ENCODE measurements at places on chromosomes 11 and 22.

GRCh38 chr11:62071408-62071807, 52.4 kb upstream of the INCENP start:
- DNase-seq = no peak

DNA sequence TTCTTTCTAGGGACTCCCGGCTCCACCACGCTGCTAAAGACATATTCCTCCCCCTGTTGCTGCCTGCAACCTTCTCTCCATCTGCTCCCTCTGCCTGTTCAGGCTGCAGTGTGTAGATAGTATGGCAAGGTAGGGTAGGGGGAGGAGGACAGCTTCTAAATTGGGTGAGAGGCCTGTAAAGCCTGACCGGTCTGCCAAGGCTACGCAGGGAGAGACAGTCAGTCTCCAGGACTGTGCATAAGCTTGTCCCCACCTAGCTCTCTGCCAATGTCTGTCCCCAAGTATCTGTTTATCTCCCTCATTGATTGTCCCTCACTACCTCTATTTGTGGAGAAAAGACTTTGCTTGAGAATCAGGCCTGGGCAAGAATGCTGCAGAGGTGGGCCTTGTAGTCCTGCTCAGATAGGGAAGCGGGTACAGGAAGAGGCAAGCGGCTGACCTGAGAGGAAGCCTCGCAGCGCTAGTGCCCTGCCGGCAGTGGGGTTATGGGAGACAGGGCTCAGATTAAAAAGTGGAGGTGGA, 871 bp upstream of the SEZ6L start:
- DNase-seq = peak; percentile 71

GRCh38 chr11:119754199-119754598, 25.2 kb upstream of the NECTIN1 start:
- DNase-seq = no peak

DNA sequence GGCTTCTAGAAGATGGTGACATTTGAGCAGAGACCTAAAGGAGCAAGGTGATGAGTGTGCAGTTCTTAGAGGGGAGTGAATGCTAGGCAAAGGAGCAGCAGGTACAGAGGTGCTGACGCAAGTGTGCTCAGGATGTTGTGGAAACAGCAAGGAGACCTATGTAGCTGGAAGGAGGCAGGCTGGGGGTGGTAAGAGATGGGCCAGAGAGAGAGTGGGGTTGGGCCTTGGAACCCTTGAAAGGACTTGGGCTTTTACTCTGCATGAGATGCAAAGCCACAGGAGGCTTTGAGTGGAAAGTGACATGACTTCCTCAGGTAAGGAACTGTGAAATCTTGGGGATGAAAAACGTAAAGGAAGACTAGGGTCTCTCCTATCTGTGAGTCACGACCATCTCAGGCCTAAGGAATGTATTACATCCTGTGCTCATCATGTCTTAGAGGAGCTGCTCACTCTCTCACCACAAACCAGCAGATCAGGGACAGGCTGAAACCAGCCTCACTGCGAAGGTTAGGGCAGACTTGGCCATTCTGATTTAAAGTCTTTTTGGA, 65.4 kb downstream of the MICAL2 start:
- no peak for DNase-seq

GRCh38 chr11:7436657-7437056, 48.6 kb upstream of the OLFML1 start:
- no peak for DNase-seq

DNA sequence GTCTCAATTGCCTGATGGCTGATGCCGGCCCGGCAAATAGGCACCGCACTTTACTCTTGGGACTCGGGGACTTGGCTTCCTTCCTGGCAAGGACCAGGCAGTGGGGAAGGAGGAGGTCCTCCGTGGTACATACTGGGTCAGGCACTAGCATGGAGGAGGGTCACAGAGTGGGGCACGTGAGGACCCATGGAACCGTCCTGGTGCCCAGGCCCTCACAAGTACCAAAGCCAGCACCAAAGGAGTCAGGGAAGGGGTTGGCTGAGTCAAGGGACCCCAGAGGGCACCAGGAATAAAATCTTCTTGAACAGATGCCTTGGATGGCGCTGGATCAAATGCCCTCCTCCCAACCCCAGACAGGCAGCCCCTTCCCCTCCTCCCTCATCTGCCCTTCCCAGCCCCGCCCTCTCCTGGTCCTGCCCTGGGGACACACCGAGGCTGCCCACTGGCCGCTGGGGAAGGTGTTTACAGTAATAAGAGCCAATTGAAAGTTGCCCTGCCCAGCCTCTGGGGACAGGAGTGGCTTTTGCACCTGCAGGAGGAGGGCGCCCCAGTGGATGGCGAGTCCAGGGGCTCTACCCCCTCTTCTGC, 5.6 kb upstream of the CARNS1 start:
- DNase-seq = peak; percentile 58

DNA sequence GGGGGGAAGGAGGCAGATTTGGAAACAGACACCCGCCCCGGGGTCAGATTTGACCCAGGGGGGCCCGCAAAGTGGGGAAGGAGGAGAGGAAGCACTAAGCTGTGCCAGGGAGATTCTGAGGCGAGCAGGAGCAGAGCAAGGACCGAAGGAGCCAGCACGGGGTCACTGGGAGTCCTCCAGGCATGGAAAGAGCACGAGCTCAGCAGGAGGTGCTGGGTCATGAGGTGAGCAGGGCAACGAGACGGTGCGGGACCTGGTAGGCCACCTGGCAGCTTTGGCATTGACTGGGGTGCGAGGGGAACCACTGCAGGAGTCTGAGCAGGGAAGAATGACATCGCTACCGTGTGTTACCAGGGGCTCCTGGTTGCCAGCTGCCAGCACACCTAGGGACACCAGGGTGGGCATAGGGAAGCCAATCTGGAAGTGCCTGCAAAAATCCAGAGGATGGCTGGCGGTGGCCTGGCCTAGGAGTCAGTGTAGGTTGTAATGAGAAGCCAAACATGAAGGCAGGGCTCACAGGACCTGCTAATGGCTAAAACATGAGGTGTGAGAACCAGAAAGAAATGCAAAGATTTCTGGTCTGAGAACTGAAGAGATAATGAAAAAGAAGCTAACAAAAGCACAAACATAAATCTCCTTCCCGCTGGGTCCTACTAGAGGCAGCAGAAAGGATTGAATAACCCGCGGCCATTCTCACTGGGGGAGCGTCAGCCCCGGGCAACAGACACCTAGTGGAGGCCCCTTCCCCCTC, 63.5 kb downstream of the MICAL3 start:
- no peak for DNase-seq

DNA sequence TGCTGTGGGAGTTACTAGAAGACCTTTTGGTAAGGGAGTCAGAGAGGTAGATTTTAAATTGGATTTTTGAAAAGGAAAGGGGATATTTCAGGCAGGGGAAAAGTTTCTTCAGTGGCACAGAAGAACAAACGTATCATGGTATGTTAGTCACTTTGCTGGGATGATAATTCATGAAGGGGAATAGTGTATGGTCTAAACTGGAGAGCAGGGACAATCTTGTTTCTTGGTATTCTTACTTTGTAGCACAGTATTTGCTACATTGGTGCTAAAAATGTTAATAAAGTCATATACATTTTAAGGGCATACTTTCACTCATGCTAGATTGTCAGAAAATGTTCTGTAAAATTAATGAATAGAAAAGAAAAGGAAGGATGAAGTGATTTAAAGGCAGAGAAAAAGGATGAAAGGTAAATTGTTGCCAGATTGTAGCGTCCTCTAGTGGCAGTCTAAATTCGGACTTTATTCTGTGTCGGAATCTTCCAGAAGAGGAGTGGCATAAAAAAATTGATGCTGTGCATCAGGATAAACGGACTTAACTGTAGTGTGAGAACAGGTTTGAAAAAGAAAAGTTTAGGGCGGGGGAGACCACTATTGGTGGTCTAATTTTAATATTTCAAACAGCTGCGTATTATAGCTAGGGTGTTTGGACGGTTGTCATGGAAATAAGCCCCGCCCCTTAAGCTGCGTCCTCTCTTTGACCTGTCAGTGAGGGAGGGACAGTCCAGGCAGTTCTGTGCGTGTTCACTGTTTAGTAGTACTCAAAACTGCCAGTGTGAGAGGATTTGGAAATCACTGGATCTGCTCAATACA, at the start of gene BCO2:
Gene BCO2 (plus strand): TSS at position 724 of the 810 bp plus-strand sequence. CDS start 90 bp downstream, outside the sequence.
- DNase-seq = peak; percentile 82

GRCh38 chr11:128254941-128255340, 332.4 kb downstream of the ETS1 start:
- DNase-seq = no peak

- DNase-seq = no peak
These were observed 7.6 kb downstream of the ABCG4 start for GRCh38 chr11:119156496-119156895.

- DNase-seq = no peak
These were observed 79.1 kb downstream of the EMSY start for GRCh38 chr11:76523786-76524436.

GRCh38 chr11:130814440-130815096, 101.7 kb downstream of the SNX19 start:
- DNase-seq = peak; percentile 89

DNA sequence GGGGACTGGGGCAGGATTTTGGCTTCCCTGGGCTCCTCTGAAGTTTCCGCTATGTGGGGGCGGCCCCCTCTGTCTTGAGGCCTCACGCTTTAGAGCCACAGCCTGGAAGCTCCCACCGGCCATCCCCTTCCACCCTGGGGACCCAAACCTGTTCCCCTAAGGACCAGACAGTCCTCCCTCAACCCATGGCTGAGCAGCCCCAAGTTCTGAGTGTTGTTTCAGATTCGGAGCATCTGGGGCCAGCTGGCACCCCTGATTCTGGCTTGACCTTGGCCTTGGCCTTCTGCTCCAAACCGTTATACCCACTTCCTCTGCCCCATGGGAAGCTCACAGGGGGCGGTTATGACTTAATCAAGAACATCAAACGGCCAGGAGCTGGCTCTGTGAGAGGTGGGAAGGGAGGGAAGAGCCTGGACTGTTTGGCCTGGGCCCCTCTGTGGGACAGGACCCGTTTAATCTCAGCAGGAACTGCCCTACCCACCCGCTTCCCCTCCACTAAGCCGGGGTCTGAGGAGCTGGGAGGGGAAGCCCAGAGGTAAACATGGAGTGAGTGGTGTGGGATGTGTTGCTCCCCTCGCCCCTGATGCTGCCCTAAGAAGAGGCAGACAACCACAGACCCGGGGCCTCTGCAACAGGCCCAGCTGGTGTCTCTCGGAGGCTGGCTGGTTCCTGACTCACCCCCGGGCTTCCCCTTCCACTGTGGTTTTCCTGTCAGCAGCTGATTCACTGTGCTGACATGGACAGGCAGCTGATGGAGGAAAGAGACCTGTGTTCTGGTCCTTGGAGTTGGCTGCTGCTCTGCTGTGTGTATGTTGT, 3.4 kb downstream of the CD82 start:
- DNase-seq = no peak

DNA sequence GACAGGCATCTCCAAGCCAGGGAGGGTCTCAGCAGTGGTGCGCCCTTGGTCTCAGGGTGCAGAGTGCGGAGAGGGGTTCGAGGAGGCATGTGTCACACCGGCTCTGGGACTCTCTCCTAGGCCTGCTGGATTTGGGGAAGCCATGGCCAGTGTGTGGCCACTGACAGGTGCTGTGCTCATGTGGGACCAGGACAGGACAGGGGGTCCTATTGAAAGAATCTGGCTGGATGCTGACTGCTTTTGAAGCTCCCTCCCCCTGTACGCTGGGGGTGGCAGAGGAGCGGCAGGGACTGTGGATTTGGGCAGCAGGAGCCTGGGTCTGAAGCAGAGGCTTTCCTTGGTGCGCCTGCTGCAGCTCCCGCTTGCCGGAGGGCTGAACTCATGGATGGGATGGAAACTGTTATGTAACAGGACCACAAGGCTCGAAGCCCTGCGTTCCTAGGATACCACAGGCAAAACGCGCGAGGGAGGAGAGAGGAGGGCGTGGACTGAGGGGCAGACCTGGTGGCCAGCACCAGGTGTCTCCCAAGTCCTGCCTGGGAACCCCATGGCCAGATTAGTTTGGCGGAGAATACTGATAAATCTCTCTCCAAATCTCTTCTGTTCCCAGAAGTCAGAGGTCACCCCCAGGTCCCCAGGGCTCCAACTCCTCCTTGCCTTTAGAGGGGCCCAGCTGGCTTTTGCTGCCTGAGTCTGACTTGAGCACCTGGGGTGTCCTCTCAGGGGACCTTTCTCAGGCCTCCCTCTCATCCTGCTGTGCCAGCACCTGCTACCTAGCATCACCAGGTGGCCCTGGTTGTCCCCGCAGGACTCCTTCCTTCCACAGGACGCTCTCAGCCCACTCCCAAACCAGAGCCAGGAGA, 13.8 kb upstream of the TEF start:
- peak; percentile 56 for DNase-seq

- DNase-seq = no peak
These were observed 1.3 kb downstream of the PLEKHA7 start for GRCh38 chr11:17012712-17013547.

- peak; percentile 11 for DNase-seq
These were observed 135.9 kb downstream of the FDX1 start for GRCh38 chr11:110565357-110566336.

- no peak for DNase-seq
These were observed 5.8 kb downstream of the TCN2 start for GRCh38 chr22:30612789-30613188.

- DNase-seq = peak; percentile 81
These were observed 18.8 kb downstream of the DDX25 start for GRCh38 chr11:125923012-125923579.

GRCh38 chr22:20264614-20265452, 3.3 kb downstream of the RTN4R start:
- DNase-seq = no peak

GRCh38 chr11:26712497-26712896, 9.4 kb downstream of the SLC5A12 start:
- DNase-seq = no peak

DNA sequence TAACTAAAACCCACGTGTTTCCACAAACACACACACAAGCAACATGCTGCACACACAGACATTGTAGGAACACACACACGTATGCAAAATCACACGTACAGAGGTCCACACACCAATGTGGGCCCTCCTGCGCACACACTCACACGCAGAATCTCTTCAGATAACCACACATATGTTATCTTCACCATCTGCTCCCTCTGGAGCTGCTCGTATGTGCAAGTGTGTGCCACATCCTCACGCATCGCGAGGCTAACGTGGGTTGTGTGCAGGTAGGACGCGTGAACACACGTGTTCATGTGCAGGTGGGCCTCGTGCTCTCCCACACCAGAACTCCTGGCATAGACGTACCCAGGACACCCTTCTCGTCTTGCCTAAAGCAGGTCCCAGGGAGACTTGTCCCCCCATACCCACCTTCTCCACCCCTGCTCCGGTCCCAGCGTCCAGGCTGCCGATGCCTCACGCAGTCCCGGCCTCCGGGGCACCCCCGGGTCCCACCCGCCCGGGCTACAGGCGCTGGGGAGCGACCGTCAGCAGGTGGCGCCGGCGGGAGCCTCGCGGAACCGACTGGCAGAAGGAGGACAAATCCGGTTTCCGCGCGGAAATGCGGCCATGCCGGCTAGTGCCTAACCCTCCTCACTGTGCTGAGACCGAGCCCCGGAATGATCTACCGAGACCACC, 10.3 kb upstream of the IGSF9B start:
- peak; percentile 60 for DNase-seq

DNA sequence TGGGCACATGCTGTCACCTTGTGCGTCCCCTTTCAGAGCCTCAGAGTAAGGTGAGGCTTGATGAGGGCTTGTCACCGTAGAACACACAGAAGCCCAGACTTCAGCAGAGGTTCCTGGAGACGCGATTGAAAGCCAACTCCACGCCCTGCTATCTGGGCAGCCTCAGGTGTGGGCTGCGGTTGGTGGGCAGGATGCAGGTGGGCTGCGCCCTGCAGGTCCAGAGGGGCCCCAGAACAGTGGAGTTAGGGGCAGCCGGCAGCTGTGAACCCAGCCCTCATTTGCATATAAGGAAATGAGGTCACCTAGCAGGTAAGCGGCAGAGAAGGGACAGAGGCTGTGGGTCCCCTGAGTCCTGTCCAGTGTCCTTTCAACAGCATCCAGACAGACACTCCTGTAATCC, 15.4 kb downstream of the PHLDA2 start:
- DNase-seq = no peak

Data from NCI-H82 (cell line).